Hematopoietic multipotent progenitor cell treated with erythropoietin and hydrocortisone succinate and interleukin-3 and kit ligand, for 6 days (in vitro differentiated cells): ENCODE measurements at places on chromosomes 5 and 9.

GRCh38 chr5:73443829-73444498, 4.6 kb downstream of the FOXD1 start:
- no peak for DNase-seq

- no peak for DNase-seq
Measured at GRCh38 chr9:69615880-69616279, 56.3 kb downstream of the APBA1 start.

GRCh38 chr9:131405858-131406537, 12.1 kb downstream of the PRRC2B start:
- no peak for DNase-seq

GRCh38 chr5:124704594-124705284, 41.7 kb downstream of the ZNF608 start:
- DNase-seq, result no peak

DNA sequence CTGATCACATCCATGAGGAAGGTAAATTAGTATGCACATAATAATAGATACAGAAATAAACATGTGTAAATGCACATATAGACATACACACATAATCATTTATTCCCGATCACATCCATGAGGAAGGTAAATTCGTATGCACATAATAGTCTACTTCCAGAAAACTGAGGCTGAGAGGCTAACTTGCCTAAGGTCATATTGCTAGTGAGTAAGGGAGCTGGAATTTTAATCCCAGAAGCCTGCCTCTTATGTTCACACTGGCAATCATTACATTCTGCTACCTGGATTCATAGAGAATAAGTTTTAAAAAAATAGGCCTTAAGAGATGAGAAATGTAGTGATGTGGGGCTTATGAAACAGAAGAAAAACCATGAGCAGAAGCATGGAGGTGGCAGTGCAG, 716.3 kb downstream of the BRINP1 start:
- no peak for DNase-seq

DNA sequence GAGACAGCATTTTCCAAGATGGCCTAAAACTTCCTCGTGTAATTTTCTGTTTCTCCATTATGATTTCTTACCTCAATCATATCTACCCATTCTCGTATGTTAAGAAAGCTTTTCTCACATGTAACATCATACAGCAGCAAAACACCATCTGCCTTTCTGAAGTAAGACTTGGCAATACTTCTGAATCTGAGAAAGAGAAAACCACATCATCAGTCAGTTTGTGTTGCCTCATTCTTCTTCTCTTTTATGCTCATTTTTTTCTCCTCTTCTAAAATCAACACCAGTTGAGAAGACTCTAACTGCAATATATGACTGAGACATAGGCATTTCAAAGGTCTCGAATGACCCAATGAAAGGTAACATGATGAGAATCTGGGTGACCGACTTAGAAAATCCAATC, 66.0 kb downstream of the RASEF start:
- no peak for DNase-seq

GRCh38 chr5:33984671-33985124, at the start of gene SLC45A2:
Gene SLC45A2, minus strand, starts transcription at chr5:33984693. Its CDS starts 110 bp downstream, at chr5:33984583.
- no peak for DNase-seq

GRCh38 chr9:89536145-89536574, 38.2 kb upstream of the SEMA4D start:
- peak; percentile 51 for DNase-seq

DNA sequence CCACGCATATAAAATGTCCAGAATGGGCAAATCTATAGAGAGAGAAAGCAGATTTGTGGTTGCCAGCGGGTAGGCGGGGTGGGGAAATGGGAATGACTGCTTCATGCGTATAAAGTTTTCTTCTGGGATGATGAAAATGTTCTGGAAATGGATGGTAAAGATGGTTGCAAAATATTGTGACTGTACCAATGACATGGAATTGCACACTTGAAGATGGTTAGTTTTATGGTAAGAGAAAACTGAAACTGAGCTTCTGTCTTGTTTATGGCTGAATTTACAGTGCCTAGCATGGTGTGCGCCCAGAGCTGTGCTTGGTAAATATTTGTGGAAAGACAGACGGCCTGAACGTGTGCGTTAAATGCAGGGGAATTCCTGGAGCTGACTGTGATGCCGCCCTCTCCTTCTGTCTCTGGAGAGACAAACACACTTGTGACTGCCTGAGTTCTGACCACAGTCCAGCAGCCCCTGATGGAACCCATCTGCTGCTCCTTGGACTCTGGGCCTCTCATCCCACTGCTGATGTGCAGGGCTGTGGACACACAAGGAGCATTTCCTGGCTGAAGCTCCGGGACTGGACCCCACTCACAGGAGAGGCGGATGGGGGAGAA, 8.6 kb upstream of the PTGES start:
- no peak for DNase-seq

- DNase-seq, result no peak
Measured at GRCh38 chr9:121322737-121323448, 47.2 kb downstream of the STOM start.

- no peak for DNase-seq
Measured at GRCh38 chr5:36374266-36374862, 72.7 kb upstream of the RANBP3L start.

GRCh38 chr5:83856881-83857280, 136.2 kb upstream of the HAPLN1 start:
- no peak for DNase-seq

DNA sequence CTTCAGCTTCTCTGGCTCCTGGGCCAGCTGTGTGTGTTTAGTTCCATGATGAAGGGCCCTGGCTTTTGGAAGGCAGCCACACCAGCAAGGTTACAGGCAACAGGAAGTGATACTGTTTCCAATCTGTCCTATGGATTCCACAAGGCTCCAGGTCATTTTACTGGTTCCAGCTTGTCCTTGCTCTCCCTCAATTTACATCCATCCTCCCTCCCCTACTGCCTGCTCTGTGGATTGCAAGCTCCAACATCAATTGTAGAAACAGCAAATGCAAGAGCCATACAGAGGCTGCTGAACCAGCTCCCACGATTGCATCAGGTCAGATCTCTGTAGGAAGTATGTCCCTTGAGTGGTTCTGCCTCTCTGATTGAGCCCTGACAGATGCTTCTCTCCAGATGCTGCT, 409.8 kb downstream of the NTRK2 start:
- DNase-seq, result no peak

- no peak for DNase-seq
Measured at GRCh38 chr9:86262492-86262891, 3.0 kb upstream of the C9orf153 start.

- DNase-seq, result peak; percentile 48
Measured at GRCh38 chr5:219460-219863, 1.3 kb downstream of the SDHA start.

- DNase-seq, result no peak
Measured at GRCh38 chr5:91910655-91911054, 527.5 kb upstream of the ARRDC3 start.

DNA sequence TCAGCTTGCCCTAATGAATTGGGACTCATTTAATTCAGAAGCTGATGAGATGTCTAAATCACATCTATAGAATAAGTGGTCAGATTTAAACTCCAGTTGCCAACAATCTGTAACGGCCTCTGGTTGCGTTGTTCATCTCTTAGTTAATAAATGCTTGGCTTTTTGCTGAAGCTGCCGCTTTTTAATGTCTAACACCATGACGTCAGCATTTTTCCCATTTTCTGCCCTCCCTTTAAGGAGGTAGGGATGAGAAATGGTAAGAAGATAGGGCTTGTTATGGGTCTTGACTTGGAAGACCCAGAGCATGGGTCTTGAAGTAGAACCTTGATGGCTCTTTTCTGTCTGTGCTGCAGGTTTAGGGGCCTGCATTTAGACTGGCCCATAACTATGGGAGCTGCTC, 33.3 kb downstream of the PALM2AKAP2 start:
- no peak for DNase-seq

GRCh38 chr5:36682499-36682898, 76.1 kb downstream of the SLC1A3 start:
- no peak for DNase-seq
